Ascending aorta (tissue), 2 donors: ENCODE measurements at places on chromosomes 13 and 19. TPM values are rescaled to one million over a fixed set of nuclear protein-coding genes. Genes with fewer than 3 reads are reported as not detected.
A peak's percentile ranks its signal among the peaks of the same experiment; 100 is the strongest.

The C2CD4C gene
- 5.7 TPM for total RNA-seq

DNA sequence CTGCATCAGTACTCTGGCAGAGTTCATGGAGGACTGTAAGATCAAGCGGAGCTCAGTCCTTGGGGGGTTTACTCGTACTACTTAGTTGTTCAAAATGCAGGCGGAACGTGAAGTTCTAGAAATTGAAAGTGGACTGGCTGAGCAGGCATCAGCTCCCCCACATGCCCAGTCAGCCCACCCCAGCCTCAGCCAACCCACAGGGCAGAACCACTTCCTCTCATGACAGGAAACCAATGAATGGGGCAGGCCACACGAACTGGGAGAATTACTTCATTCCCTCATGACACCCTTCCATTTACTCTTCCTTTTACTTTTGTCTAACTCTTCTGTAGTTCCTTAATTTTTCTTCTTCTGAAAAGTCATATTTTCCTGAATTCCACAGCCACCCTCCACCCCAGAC lies 71.9 kb downstream of the FLT1 start:
- H3K27ac ChIP-seq: no peak overlapping the region
- no peaks in the 10 kb centered on the region for H3K27me3 ChIP-seq
- H3K4me1 ChIP-seq: no peaks in the 10 kb centered on the region

The ZNF837 gene
- total RNA-seq: not detected

The MYO1F gene
- 5.0 TPM for total RNA-seq

DNA sequence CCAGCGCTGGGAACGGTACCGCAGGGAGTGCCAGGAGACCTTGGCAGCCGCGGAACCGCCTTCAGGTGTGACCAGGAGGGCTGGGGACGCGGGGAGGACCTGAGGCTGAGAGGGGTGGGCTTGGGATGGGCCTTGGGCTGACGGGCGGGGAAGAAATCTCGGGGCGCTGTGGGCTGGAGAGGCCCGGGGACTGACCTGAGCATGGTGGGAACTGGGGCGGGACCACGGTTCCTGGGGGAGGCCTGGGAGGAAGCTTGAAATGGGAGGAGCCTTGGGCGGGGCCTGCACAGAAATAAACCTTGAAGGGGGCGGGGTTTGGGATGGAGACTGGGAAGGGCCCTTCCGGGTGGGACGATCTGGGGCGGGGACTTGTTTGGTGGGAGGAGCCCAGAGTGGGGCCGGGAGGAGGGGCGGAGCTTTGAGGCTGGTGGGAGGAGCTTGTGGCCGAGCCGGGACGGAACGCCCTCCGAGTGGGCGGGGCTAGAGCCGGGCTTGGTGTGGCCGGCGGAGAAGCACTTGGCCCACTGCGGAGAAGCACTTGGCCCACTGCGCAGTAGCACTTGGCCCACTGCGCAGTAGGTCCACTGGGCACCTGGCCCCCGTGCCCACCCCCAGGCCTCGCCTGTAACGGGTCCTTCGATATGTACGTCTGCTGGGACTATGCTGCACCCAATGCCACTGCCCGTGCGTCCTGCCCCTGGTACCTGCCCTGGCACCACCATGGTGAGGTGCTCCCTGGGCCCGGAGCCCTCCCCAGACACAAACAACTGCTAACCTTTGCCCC lies 2.8 kb downstream of the GIPR start:
- H3K4me3 ChIP-seq: no peak overlapping the region
- peaks cover 9% of the 10 kb centered on the region for H3K4me1 ChIP-seq
- no peaks in the 10 kb centered on the region for H3K36me3 ChIP-seq

DNA sequence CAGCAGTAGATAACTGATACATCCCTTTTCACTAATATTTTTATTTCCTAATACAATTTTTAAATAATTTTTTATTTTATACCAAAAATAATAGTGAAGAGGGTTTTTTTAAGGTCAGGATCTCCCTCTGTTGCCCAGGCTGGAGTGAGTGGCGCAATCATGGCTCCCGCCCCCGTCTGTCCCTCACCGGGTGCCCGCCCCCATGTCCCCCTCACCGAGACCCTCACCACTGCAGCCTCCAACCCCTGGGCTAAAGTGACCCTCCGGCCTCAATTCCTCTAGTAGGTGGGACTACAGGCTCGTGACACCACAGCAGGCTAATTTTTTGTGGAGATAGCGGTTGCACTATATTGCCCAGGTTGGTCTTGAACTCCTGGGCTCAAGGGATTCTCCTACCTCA lies 17.8 kb upstream of the ZNF846 start:
- H3K27me3 ChIP-seq: no peaks in the 10 kb centered on the region
- peaks cover 9% of the 10 kb centered on the region for H3K4me1 ChIP-seq
- DNase-seq: no peak
- peak overlapping the region; percentile 74 for H3K4me3 ChIP-seq
- no peaks in the 10 kb centered on the region for H3K36me3 ChIP-seq

DNA sequence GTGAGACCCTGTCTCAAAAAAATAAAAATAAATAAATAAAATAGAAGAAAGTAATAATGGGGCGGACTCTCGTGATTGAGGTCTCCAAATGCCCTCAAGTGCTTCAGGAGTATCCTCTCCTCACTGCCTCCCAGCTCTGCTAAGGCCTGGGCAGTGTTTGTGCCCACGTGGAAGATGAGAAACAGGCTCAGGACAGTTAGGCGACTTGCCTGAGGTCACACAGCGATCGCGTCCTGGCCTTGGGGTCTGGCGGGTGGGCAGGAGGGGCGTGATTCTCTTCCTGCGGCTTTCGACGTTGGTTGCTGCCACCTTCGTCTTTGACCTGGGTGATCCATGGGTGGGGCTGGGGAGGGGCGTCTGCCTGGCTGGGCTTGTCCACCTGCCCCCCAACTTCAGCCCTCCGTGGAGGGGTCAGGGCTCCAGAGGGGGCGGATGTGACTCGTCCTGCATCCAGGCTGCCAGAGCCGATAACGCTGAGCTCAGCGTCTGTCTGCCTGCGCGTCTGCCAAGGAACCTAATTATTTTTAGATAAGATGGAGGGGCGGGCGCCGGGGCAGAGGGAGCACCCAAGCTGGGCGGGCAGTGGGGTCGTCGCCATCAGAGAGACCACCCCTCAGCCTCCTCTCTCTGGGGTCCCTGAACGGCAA lies 56.9 kb downstream of the NFIC start:
- H3K4me3 ChIP-seq: no peak overlapping the region
- DNase-seq: no peak
- H3K27me3 ChIP-seq: no peaks in the 10 kb centered on the region
- H3K4me1 ChIP-seq: peaks cover 3% of the 10 kb centered on the region
- peak overlapping the region; percentile 22 for H3K27ac ChIP-seq

DNA sequence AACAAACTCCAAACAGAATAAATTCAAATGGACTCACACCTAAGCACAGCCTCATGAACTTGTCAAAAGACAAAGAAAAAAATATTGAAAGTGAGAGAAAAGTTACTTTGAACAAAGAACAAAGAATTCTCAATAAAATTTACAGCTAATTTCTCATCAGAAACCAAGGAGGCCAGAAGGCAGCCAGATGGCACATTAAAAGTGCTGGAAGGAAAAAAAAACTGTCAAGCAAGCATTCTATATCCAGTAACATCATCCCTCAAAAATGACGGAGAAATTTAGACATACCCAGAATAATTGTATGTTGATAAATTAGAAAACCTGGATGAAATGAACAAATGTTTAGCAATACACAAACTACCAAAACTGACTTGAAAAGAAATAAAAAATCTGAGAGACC lies 129.8 kb upstream of the UQCRFS1 start:
- no peaks in the 10 kb centered on the region for H3K36me3 ChIP-seq
- no peak for DNase-seq
- H3K27me3 ChIP-seq: no peaks in the 10 kb centered on the region
- no peaks in the 10 kb centered on the region for H3K4me1 ChIP-seq

The CEACAM6 gene
- total RNA-seq: not detected

GRCh38 chr13:66547685-66548084 lies 682.5 kb downstream of the PCDH9 start:
- H3K36me3 ChIP-seq: no peaks in the 10 kb centered on the region
- DNase-seq: no peak
- H3K4me3 ChIP-seq: no peak overlapping the region

- no peak overlapping the region for H3K4me3 ChIP-seq
- H3K36me3 ChIP-seq: no peaks in the 10 kb centered on the region
- no peaks in the 10 kb centered on the region for H3K27me3 ChIP-seq
- H3K27ac ChIP-seq: no peak overlapping the region
These were observed 64.3 kb downstream of the ZNF708 start for GRCh38 chr19:21264891-21265290.

DNA sequence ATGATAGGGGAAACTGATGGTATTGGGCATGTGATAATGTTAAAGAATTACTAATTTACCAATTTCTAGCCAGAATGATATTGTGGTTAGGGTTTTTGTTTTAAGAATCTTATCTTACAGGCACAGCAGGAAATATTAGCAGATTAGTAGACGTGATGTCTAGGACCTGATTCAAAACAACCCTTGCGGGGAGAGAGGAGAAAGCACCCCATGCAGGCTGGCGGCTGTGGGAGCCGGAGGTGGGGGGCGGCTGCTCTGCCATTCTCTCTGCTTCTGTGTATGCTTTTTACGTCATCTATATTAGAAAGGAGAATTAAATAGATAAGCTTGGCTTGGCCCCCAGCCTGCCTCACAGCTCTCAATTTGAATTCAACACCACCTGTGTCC lies 41.5 kb downstream of the MLLT1 start:
- H3K4me1 ChIP-seq: peaks cover 46% of the 10 kb centered on the region
- H3K36me3 ChIP-seq: no peaks in the 10 kb centered on the region
- DNase-seq: no peak
- no peaks in the 10 kb centered on the region for H3K27me3 ChIP-seq

GRCh38 chr13:29758531-29759114 lies 91.8 kb downstream of the UBL3 start:
- H3K4me3 ChIP-seq: no peak overlapping the region
- H3K4me1 ChIP-seq: no peaks in the 10 kb centered on the region
- peak; percentile 36 for DNase-seq
- H3K27me3 ChIP-seq: no peaks in the 10 kb centered on the region
- H3K36me3 ChIP-seq: no peaks in the 10 kb centered on the region
- H3K27ac ChIP-seq: no peak overlapping the region

GRCh38 chr13:88704600-88705275 lies 1033.6 kb downstream of the SLITRK5 start:
- no peak overlapping the region for H3K27ac ChIP-seq
- DNase-seq: no peak
- H3K36me3 ChIP-seq: no peaks in the 10 kb centered on the region
- H3K27me3 ChIP-seq: no peaks in the 10 kb centered on the region
- no peak overlapping the region for H3K4me3 ChIP-seq

- no peaks in the 10 kb centered on the region for H3K27me3 ChIP-seq
- H3K4me1 ChIP-seq: no peaks in the 10 kb centered on the region
- no peak overlapping the region for H3K27ac ChIP-seq
- H3K36me3 ChIP-seq: no peaks in the 10 kb centered on the region
These were observed 16.3 kb downstream of the CILP2 start for GRCh38 chr19:19554074-19555023.

DNA sequence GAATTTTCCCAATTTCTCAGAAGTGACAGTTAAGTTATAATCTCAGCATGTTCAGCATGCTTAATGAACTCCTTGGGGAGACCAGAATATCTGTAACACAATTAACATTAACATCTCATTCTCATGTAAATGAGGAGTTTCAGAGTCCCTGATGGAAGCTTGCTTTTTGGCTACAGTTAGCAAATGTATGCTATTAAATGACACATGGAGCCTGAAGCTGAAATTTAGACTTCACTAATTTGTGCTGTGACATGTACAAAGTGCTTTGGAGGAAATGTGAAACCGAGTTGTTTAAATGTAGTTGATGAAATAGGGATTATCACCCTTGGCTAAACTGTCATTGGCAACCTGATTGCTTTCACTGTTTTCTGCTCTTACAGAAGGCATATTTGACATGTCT lies 2265.1 kb upstream of the PCDH20 start:
- no peak overlapping the region for H3K27ac ChIP-seq
- no peak for DNase-seq
- H3K4me1 ChIP-seq: no peaks in the 10 kb centered on the region

GRCh38 chr13:24224232-24224680 lies 63.7 kb downstream of the SPATA13 start:
- no peak overlapping the region for H3K27ac ChIP-seq
- no peak for DNase-seq
- H3K36me3 ChIP-seq: no peaks in the 10 kb centered on the region
- no peaks in the 10 kb centered on the region for H3K4me1 ChIP-seq

GRCh38 chr13:45747071-45747470 lies 45.0 kb downstream of the CBY2 start:
- H3K36me3 ChIP-seq: no peaks in the 10 kb centered on the region
- no peak for DNase-seq
- H3K27ac ChIP-seq: no peak overlapping the region
- H3K4me1 ChIP-seq: no peaks in the 10 kb centered on the region

GRCh38 chr19:29113838-29114237 lies 99.1 kb downstream of the UQCRFS1 start:
- no peak overlapping the region for H3K4me3 ChIP-seq
- H3K4me1 ChIP-seq: no peaks in the 10 kb centered on the region
- no peaks in the 10 kb centered on the region for H3K27me3 ChIP-seq
- no peak overlapping the region for H3K27ac ChIP-seq
- DNase-seq: no peak

DNA sequence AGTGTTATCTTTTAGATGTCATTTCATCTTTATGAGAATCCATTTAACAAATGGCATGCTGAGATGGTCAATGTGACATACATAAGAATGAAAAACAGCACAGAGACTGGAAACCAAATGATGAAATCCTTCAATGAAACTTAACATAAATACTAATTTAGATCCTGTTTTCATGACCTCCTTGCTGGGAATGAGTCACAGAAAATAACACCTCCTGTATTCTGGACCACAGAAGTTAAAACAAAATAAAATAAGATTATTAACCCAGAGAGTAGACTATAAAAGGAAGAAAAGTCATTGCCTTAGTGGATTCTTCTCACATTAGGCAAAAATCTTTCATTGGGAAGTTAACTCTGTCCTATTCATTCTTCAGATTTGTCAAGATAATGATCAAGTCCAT lies 1.6 kb downstream of the DIAPH3 start:
- no peak overlapping the region for H3K4me3 ChIP-seq
- H3K36me3 ChIP-seq: no peaks in the 10 kb centered on the region

The ZNF285 gene
- total RNA-seq: not detected

DNA sequence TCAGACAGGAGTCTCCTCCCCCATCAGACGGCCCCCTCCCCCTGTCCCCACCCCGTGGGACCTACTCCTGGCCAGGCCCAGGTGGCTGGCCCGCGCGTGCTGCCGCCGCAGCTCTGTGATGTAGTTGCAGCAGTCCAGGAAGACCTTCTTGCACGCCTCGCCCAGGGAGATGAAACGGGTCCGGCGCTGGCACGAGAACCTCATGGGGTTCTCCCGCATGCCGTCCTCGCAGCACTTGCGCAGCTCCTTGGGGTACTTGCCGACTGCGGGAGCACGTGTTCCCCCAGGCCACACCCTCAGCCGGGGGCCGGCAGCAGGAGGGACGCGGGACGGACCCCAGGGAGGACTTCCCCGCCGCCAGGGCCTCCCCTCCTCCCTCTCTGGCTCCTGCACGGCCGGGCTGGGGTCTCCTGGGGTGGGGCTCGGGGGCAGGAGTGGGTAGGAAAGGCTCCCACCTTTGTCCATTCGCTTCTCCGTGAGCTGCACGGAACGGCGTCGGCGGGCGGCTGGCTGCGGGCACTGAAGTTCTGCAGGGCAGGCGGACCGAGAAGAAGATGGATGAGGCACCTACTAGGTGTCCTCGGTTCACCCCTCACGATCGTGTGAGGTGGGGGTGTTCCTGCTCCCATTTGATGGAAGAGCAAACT lies 13.3 kb downstream of the C3 start:
- no peak overlapping the region for H3K4me3 ChIP-seq
- H3K36me3 ChIP-seq: no peaks in the 10 kb centered on the region
- H3K27me3 ChIP-seq: no peaks in the 10 kb centered on the region
- no peak for DNase-seq
- no peaks in the 10 kb centered on the region for H3K4me1 ChIP-seq

The ZNF562 gene
- 21.1 TPM for total RNA-seq

The PSG6 gene
- total RNA-seq: not detected

GRCh38 chr19:47358936-47359335 lies 9.8 kb downstream of the DHX34 start:
- H3K27ac ChIP-seq: no peak overlapping the region
- DNase-seq: no peak
- H3K4me1 ChIP-seq: no peaks in the 10 kb centered on the region
- peaks cover 83% of the 10 kb centered on the region for H3K36me3 ChIP-seq
- H3K27me3 ChIP-seq: no peaks in the 10 kb centered on the region
